Amniotic stem cell (primary cell): ENCODE measurements at places on chromosomes 16 and 17.

DNA sequence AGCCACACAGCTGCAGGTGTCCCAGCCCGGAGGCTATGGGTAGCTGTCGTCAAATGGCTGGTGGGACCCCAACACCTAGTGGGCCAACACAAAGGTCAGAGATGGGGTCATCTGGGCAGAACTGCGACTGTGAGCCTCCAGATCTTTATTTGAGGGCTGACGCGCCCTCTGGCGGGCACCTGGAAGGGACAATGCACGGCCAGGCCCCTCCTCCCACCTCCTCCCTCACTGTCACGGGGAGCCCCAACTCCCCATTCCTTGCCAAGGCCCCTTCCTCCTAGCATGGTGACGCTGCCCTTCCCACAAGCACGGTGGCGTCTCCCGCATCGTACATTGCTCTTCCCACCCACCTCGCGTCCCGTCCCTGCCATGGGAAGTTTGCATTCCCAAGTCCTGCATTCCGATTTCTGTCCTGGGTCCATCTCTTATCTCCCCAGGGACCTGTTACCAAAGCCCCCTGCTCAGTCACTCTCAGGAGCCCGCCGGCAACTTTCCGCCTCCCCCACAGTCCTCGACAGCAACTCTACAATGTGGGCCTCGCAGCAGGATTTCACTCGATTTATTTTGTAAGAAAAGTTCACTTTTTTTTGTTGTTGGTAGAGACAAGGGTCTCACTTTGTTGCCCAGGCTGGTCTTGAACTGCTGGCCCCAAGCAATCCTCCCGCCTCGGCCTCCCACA lies 1.0 kb downstream of the TLE7 start:
- DNase-seq = no peak

DNA sequence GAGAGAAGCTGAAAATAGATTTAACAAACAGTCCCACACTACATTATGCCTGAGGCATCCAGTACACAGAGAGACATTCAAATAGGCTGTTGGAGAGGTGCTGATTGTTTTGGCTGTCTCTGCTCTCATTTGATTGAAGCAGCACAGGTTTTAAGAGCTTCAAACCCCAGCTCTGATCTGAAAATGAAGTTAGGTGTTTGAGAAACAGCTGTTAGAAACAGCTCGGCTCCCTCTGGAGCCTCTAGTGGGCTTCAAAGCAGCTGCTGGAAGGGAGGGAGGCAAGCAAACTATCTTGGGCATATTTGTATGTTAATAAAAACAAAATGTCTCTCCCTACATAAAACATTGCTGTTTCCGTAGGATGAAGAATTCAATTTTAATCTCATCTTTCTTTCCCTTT lies 607.3 kb upstream of the GOT2 start:
- DNase-seq = no peak

DNA sequence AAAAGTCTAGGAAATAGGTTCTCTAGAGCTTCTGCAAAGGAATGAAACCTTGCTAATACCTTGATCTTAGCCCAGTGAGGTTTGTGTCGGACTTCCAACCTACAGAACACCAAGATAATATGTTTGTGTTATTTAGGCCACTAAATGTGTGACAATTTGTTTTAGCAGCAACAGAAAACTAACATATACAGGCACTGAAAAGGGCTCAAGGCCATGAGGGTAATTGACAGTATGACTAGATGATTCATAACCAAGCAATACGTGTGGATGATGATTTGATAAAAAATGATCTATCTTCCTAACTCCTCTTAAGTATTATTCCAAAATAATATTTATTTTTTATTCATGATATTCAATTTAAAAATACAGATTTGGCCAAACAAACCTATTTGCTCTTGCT lies 27.7 kb upstream of the MED13 start:
- no peak for DNase-seq

GRCh38 chr17:2400474-2400866 lies 390 bp downstream of the MNT start:
- DNase-seq = no peak

DNA sequence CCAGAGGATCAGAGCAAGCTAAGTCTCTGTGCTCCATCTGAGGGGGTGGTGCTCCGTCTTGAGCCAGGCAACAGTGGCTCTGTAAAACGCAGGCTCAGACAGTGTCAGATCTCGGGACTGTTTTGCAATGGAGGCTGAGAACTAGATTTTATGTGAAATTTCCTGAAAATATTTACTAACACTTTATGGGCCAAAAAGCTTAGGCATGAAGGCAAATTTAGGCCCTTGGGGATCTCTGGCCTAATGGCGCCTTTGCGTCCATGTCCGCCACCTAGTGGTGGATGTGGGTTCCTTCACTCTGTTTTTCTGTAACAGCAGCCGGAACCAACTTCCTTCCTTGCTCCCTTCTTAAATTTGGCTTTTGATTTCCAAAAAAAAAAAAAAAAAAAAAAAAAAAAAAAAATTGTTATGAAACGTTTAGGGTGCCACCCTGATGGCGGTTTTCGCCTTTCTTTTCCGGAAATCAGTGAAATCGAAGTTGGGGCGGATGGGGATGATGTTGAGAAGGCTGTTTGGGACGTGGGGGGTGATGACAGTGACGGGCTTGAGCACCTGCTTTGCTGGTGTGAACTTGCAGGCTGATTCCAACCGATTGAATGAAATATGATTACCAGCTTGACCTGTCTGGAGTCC lies 14.0 kb upstream of the ELAC2 start:
- DNase-seq = no peak

GRCh38 chr17:39081851-39082250 lies 69.6 kb downstream of the PLXDC1 start:
- no peak for DNase-seq

DNA sequence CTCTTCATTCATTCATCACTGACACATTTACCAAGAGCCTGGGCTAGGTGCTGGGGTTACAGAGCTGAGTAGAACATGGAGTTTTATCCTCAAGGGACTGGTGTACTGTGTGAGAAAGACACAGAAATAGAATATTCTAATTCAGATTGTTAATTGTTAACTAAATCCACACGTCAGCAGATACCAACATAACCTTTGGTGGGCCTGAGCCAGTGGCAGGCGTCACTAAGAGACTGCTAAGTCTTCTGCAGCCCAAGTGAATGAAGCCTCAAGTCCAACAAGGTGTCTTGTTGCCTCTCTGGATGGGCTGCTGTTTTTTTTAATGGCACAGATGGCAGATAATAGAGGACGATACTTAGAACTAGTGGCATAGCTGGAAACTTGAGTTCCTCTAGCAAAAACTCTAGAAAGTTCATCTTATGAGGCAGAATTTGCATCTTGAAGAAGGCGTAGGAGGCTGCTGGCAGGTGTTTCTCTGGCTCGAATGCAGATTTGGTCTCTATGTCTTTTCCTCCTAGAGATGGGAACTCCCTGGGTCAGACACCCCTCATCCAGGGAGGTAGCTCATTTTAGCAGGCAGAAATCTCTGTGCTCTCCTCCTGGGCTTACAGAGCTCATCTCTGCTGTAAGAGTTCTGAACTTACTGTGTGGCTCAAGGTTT lies 179.5 kb downstream of the NTN1 start:
- no peak for DNase-seq

DNA sequence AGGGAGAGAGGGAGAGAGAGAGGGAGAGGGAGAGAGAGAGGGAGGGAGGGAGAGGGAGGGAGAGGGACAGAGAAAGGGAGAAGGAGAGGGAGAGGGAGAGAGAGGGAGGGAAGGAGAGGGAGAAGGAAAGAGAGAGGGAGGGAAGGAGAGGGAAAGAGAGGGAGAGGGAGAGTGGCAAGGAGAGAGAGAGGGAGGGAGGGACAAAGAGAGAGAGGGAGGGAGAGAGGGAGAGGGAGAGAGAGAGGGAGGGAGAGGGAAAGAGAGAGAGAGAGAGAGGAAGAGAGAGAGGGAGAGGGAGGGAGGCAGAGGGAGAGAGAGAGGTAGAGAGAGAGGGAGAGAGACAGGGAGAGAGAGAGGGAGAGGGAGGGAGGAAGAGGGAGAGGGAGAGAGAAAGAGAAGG lies 73.5 kb downstream of the AXIN2 start:
- no peak for DNase-seq

- no peak for DNase-seq
These were observed 12.4 kb downstream of the SLFN5 start for GRCh38 chr17:35255316-35255715.

DNA sequence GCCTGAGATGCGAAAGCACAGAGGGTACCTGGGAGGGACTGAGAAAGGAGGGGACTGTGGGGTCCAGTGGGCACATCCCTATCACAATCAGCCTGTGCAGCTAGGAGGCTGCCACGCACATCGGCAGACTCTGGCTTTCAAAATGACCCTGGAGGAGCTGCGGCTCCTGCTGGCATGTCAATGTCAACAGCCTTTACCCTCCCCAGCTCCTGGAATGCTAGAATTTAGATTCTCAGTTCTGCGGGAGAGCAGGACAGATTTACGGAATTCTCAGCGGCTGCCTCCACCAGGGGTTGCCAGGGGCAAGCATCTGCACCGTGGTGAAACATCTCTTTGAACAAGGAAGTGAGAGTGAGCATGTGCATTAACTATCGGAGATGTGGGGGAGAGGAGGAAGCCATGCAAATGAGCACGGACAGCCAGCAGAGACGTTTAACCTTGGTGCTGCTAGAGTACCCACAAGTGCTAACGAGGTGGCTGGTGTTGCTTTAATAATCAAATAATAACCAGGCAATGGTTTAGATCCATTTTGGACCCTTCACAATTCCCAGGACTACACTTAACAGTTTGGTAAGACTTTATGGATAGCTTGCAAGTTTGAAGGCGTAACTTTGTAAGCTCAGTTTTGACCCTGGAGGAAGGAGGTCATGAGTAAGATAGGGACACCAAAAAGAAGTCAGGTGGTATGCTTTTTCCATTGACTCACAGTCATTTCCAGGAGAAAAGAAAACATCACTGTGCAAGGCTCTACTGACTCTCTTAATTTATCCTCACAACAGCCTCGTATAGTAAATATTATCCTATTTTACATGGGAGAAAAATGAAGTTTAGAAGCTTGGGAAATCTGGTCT lies 54.1 kb downstream of the XYLT1 start:
- DNase-seq = no peak

- no peak for DNase-seq
These were observed 34.4 kb downstream of the TMEM92 start for GRCh38 chr17:50308666-50309065.
